Fibroblast of the aortic adventitia (primary cell): ENCODE measurements at places on chromosomes 16 and 17.

DNA sequence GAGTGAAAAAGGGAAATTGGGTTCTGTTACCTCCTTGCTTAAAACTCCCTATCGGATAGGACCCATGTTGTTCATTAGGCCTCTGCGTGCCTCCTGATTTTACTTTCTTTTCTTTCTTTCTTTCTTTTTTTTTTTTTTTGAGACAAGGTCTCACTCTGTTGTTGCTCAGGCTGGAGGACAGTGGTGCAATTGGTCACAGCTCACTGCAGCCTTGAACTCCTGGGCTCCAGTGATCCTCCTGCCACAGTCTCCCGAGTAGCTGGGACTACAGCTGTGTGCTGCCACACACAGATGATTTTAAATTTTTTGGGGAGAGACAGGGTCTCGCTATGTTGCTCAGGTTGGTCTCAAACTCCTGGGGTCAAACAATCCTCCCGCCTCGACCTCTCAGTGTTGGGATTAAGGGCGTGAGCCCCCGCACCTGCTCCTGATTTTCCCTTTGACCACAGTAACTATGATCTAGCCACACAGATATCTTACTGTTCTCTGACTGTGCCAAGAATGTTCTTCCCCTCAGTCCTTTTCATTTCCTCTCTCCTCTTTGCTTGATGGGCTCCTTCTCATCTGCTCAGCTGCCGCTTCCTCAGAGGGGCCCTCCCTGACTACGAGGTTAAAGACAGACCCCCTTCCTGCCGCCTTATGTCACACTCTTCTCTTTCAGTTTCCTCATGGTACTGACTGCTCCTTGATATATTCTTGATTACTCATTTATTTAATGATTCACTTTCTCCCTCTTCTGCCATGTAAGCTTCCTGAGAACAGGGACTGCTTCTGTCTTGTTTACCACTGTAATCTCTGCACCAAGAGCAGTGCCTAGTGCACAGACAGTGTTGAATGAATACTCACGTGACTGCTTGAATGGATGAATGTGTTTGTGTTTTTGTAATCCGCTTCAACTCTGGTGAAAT is 44.3 kb downstream of the LCMT1 start:
- no peak for DNase-seq

- no peak for DNase-seq
These were observed 2.0 kb upstream of the VAMP2 start for GRCh38 chr17:8164815-8165131.

- no peak for DNase-seq
These were observed 24.9 kb downstream of the AMFR start for GRCh38 chr16:56400458-56400857.

DNA sequence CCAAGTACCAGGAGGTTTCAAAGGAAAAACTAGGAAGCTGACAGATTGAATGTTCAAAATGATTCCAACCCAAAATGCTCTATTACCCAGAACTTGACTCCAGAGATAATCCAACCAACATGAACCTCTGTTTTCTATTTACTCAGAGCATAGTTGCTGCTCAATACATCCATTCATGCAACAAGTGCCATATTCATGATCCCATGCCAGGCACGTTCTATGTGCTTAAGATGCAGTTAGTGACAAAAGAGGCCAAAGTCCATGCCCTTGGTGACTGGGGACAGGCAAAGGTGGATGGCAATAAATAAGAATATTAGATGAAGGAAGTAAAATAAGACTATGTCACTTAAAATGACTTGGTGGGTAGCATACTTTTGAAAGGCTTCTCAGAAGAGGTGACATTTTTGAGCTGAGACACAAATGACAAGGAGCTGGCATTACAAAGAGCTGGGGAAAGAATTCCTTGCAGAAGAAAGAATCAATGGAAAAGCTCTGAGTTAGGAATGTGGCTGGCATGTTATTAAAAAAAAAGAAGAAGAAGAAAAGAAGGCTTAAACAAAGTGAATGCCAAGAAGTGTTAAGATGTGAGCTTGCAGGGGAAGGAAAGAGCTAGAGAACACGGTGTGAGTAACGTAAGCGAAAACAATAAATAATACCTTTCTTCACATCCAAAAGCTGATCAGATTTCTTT is 34.5 kb downstream of the TOX3 start:
- DNase-seq = no peak

- no peak for DNase-seq
These were observed 56.3 kb downstream of the ABCC1 start for GRCh38 chr16:16005721-16006120.

- no peak for DNase-seq
These were observed 12.2 kb downstream of the VASN start for GRCh38 chr16:4383591-4384444.
